ENCODE measurements at places on chromosomes 1 and 21.

GRCh38 chr1:207868774-207869721, 41.9 kb downstream of the CD34 start:
- DNase-seq: peak; percentile 74

DNA sequence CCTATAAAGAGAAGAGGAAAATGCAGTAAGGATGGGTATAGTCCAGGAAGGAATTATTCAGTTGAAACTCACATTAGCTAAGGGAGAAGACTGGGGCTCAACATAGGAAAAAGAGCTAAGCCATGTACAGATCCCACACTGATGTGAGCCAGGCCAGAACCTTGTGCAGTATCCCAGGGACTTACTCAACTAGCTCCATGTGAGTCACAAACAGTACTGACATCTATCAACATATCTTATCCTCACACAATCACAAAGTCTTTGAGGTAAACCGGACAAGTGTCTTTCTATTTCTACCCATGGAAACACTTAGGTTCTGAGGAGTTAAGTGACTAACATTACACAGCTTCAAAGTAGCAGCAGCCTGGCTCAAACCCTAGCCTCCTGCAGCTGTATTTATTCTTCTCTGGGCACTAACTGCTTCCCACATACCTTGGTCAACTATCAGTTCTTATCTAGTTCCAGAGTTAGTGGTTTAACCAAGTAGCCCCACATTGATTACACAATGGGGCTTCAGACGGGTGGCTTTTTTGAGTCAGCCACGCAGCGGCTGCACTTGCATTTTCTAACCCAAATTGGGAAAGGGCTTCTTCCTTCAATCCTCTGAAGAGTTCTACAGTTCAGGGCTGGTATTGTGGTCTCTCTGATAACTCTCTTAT, 9.5 kb downstream of the CD5L start:
- DNase-seq: peak; percentile 3

GRCh38 chr21:22421416-22422180, 1423.4 kb downstream of the NCAM2 start:
- no peak for DNase-seq

- DNase-seq: peak; percentile 99
Observed at GRCh38 chr21:44873356-44874239, at the start of gene PTTG1IP. PTTG1IP (minus strand) TSS chr21:44873690; CDS start chr21:44873616, 74 bp downstream.

DNA sequence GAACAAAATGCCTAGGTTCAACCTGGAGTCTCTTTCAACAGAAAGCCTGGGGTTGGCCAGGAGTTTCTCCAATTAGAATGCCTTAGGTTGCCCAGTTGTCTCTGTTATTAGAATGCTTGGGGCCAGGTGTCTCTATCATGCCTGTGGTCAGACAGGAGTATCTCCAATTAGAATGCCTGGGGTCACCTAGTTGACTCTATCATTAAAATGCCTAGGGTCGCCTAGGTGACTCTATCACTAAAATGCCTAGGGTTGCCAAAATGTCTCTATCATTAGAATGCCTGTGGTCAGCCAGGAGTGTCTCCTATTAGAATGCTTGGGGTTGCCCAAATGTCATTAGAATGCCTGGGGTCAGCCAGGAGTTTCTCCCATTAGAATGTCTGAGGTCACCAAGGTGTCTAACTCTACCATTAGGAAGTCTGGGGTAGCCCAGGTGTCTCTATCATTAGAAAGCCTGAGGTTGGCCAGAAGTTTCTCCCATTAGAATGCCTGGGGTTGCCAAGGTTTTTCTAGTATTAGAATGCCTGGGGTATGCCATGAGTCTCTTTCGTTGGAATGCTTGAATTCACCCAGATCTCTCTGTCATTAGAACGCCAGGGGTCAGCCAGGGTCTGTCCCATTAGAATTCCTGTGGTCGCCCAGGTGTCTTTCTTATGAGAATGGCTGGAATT, 57.9 kb downstream of the RNF187 start:
- DNase-seq: no peak

GRCh38 chr1:73803380-73803779, 394.6 kb downstream of the LRRIQ3 start:
- no peak for DNase-seq

DNA sequence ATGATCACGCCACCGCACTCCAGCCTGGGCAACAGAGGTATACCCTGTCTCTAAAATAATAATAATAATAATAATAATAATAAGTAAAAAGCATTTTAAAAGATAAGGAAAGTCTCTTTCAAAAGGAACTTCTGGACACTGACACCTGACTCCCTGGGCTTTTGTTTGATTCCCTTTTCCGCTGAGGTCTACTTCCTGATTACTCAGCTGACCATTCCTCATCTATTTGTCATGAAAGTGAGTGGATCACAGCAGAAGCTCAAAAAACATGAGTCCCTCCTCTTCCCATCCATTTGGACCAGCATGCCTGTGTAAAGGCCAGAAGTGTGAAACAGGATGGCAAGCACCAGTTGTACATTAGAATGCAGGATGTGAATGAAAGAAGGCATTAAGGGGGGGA, 61.1 kb upstream of the FBXO28 start:
- DNase-seq: no peak
